A549 (cell line): ENCODE measurements at places on chromosomes 5 and 9. TPM values are rescaled to one million over a fixed set of nuclear protein-coding genes. Genes with fewer than 3 reads are reported as not detected.

The PHF24 gene
- polyA plus RNA-seq = not detected in 3 replicates

The CCL28 gene
- polyA plus RNA-seq = 0.09 to 0.15 TPM (median 0.13 TPM) in 3 replicates

The SPATA31D4 gene
- polyA plus RNA-seq = not detected in 3 replicates

The PTGDS gene
- polyA plus RNA-seq = 0.18 to 0.34 TPM (median 0.26 TPM) in 3 replicates

The ZNF354C gene
- 1.5 to 1.8 TPM (median 1.7 TPM) in 3 replicates for polyA plus RNA-seq

The BHMT gene
- not detected in 3 replicates for polyA plus RNA-seq

The RIGI gene
- 3.8 to 4.8 TPM (median 4.1 TPM) in 3 replicates for polyA plus RNA-seq

The EDIL3 gene
- 0.12 to 0.18 TPM (median 0.14 TPM) in 3 replicates for polyA plus RNA-seq

The BTNL8 gene
- polyA plus RNA-seq = not detected in 3 replicates

The MAPKAP1 gene
- polyA plus RNA-seq = 49.9 to 51.8 TPM (median 51.2 TPM) in 3 replicates

The LHX3 gene
- 0.03 to 0.04 TPM in 2 of 3 replicates, not detected in the other for polyA plus RNA-seq

The MARCOL gene
- polyA plus RNA-seq = 0.06 to 0.14 TPM (median 0.11 TPM) in 3 replicates

The HTR1A gene
- not detected in 3 replicates for polyA plus RNA-seq

The SLIT3 gene
- 18.3 to 22.9 TPM (median 21.2 TPM) in 3 replicates for polyA plus RNA-seq
